ENCODE measurements at places on chromosomes 2 and 18.

- DNase-seq = no peak
Measured at GRCh38 chr2:85680707-85681371, 12.8 kb upstream of the SFTPB start.

GRCh38 chr2:222797871-222798270 lies 63.0 kb upstream of the ACSL3 start:
- peak; percentile 14 for DNase-seq

- peak; percentile 63 for DNase-seq
Measured at GRCh38 chr2:42908518-42909200, 116.3 kb upstream of the HAAO start.

DNA sequence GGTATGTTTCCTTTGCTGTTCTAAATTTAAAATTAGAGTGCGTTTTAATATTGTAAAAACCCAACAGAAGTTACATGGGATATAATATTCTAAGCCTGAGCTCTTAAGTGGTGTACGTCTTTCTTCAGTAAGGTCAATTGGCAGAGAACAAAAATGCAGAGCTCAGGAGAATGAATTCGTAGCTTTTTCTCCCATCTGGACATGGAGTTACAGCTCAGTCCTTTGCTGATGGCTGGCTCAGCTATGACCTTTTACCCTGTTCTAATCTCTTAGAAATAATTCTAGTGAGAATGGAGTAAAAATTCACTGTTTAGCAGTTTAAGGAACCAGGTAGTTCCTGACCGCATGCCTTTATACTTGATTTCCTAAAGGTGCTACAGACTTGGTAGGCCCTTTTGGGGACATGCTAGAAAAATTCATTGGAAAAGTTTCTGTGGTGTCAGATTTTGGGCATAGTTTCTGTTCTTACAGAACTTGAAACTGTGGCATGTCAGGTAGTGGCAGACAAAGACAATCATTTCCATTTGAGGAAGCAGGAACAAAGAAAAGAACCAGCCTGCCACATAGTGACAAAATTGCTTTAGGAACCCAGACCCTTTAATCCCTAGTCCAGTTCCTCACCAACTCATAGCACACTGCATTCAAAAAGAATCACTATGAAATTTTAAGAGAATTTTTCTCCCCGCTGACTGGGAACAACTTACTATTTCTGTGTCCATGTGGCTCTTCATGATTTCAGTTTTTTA lies 566.8 kb upstream of the ZNF804A start:
- DNase-seq = no peak

- peak; percentile 80 for DNase-seq
Measured at GRCh38 chr2:219308142-219309101, 779 bp downstream of the PTPRN start.

GRCh38 chr2:101732199-101732598 lies 34.7 kb downstream of the MAP4K4 start:
- DNase-seq = no peak

DNA sequence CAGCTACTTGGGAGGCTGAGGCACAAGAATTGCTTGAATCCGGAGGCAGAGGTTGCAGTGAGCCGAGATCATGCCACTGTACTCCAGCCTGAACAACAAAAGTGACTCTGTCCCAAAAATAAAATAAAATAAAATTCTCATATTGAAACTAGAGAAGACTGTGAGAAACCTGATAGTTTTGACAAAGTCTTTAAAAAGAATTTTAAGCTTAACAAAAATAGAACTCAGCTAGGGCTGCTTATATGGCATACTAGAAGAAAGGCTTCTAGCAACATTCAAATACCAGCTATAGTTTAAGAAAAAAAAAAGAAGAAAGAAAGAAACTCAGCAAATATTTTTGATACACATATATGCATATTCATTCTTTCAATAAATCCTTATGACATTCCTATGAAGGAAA lies 13.6 kb downstream of the HADHA start:
- DNase-seq = no peak
